ENCODE measurements at places on chromosomes 1 and 21.

- no peak for DNase-seq
Observed at GRCh38 chr1:245541369-245541768, 386.6 kb downstream of the KIF26B start.

GRCh38 chr21:45507523-45507875, 34.7 kb downstream of the SLC19A1 start:
- no peak for DNase-seq

DNA sequence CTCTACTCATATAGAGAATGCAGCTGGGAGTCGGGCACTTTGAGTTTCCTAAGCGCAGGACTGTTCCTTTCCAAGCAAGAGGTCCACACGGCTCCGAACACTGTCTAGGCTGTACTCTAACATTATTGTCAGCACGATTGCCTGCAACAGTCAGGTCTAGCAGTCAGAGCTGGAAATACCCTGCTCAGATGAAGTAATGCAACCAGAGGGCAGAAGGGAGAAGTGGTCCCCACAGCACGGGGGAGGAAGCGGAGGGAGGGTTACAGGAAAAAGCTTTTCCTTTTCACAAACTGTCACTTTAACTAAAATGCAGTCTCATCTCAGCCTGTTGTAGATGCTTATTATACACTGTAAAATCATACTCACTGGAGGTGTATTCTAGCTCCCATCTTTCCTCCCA, 98.9 kb upstream of the SLC44A3 start:
- DNase-seq: no peak

DNA sequence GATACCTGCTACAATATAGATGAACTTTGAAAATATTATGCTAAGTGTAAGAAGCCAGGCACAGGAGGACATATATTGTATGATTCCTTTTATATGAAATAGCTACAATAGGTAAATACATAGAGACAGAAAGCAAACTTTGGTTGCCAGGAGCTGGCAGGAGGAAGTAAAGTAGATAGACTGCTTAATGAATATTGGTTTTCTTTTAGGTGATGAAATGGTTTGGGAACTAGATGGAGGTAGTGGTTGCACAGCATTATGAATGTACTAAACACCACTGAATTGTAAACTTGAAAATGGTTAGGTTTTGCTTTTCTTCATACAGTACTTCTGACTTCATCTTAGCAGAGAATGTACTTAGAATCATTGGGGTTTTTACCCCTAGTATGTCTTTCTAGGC, 21.5 kb downstream of the ABCB10 start:
- DNase-seq: no peak

DNA sequence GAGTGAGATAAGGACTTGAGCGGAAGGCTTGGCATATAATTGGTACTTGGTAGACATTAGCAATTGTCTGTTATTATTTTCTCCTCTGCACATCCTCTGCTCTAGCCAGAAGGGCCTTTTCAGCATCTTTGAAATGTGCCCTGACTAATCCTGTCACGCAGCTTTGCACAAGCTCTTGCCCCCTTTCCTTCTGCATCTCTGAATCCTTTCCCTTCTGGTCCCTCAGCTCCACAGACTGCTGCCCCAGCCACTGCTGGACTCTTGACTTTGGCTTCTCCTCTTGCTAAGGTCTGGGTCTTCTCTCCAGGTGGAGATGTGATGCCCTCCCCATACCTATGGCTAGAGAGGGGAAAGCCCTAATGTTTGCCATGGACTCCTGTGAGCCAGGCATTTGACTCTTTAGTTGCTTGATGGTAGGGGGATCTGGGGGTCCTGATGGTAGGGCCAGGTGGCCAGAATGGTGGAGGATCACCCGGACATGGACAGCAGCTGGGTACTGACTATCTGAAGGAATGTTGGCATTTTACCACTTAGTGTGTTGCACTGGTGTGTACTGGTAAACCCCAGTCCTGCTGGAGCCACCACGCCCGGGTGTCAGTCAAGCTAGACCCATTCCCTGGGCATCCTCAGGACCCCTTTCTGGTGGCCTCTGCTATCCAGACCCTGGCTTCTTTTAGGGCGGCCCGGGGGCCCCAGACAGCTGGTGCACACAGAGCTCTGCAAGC, 4.4 kb downstream of the HPCA start:
- peak; percentile 3 for DNase-seq

DNA sequence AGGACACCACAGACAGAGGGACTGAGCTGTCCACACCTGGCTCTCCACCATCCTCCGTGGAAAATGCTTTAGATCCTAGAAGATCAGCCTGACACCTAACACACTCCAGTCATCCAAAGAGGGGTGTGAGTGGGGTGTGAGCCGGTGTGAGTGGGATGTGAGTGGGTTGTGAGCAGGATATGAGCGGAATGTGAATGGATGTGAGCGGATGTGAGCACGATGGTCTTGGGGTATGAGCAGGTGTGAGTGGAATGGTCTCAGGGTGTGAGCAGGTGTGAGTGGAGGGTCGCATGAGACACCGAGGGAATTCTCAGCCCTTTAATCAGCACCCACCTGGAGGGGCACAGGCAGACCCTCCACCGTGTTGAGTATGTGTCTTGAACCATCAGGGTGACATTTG, 851 bp downstream of the TCP10L start:
- no peak for DNase-seq
